Spleen (tissue), 13 donors: ENCODE measurements at places on chromosomes 5 and 9. TPM values are rescaled to one million over a fixed set of nuclear protein-coding genes. Genes with fewer than 3 reads are reported as not detected.

DNA sequence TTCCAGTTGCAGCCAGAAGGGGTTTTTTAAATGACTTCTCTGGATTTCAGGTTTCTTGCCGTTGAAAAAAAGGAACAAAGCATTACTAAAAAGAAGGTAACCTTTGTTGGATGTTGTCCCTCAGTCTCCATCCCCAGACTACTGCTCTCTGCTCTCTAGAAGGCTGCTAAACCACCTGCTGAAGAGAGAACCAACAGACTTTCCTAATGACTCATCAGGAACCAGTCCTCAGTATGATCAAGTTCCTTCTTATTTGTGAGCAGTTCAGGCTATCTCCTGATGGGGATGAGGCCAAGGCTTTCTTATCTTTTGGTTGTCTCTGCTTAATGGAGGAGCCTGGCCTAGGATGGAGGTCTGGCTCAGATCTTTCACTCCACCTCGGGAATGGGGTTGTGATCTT is 4.1 kb downstream of the KIF4B start:
- no peak for DNase-seq

- no peak for DNase-seq
These were observed 56.8 kb downstream of the FGF10 start for GRCh38 chr5:44332285-44332971.

The B4GALT7 gene
- 32.5 TPM for total RNA-seq

DNA sequence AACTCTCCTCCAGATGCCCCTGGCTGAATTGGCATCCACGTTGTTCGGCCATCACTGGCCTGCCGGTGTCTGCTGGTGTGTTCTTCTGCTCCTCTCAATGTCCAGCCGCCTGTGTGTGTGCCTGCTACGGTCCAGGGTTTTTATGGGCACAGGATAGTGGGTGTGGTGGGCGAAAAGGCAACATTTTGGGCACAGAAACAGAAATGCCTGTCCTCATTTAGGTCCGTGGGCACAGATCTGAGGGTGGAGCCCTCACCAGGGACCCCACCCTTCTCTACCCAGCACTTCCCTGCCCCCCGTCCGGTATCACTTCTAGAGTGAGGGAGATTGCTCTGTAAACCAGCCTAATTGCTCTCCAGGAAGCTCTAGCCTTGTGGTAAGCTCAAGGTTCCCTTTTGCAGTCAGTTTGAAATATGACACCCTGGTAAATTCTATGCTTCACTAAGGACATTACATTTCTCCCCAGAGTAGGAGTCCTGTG is 410.1 kb downstream of the MAT2B start:
- peak; percentile 86 for DNase-seq

The KCNT1 gene
- 37.2 TPM for total RNA-seq

DNA sequence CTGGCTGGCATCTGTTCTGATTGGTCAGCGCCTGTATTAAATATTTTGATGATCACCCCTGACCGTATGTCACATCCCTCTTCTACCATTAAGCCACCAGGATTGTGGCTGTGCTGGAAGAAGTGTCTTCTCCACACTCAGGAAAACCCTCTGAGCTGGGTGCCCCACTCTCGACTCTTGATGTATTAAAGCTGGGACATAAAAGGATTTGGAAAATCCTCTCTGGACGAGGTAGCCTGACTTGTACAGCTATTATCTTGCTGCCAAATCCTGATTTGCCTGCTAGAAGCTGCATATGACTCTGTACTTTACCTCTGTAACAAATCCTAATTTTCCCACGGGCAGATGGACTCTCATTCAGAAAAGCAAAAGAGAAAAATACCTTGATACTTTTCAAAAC is 161.0 kb downstream of the SLC28A3 start:
- DNase-seq = no peak

GRCh38 chr5:99019254-99019653 is 90.4 kb upstream of the CHD1 start:
- no peak for DNase-seq

DNA sequence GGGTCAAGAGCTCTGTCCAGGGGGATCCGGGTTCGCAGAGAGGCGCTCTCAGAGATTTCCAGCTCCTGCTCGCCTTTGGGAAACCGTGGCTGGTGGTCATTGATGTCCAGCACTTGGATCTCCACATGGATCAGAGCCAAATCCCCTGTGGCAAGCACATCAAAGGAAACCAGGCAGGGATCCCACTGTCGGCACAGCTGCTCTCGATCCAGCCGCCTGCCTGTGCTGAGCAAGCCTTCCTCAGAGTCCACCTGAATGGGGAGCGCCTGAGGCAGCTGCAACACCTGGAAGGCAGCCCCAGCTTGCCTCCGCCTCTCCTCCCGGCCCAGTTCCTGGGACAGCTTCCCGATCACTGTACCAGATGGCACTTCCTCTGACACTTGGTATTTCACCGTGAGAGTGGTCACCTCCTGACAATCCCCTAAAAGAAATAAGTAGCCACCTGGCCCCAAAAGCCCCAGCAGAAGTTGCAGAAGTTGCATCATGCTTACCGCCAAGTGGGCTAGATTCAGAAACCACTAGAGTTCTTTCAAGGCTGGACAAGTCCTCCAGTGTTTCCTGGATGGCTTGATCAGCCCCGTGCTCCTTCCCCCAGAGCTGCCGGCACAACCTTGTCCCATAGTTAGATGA is 520 bp downstream of the PCDH12 start:
- no peak for DNase-seq

- no peak for DNase-seq
These were observed 39.2 kb upstream of the SHOC1 start for GRCh38 chr9:111833941-111834340.

The KIF4B gene
- total RNA-seq = 0.14 TPM
